Left ventricle myocardium inferior (tissue), 1 donor: ENCODE measurements at places on chromosomes 13 and 19. TPM values are rescaled to one million over a fixed set of nuclear protein-coding genes. Genes with fewer than 3 reads are reported as not detected.
A peak's percentile ranks its signal among the peaks of the same experiment; 100 is the strongest.

DNA sequence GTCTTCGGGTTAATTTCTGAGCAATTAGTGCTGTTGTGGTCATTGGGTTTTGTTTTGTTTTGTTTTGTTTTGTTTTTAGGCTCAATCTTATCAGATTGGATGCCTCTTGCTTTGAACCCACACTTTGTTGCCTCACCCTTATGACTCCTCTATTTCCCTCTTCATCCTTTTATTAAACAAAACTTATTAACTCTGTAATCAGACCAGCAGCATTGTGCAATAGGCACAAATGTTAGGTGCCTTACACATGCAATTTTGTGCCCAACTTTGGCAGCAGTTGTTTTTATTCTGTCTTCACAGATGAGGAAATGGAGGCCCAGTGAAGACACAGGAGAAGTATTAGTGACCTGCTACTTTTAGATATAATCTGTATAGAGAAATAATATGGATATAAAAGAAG lies 377.7 kb downstream of the KCNRG start:
- H3K27ac ChIP-seq = no peak overlapping the region
- H3K36me3 ChIP-seq = no peaks in the 10 kb centered on the region
- H3K4me1 ChIP-seq = peaks cover 19% of the 10 kb centered on the region
- DNase-seq = no peak
- peak overlapping the region; percentile 0 for H3K4me3 ChIP-seq

Gene HCST
- 2.3 TPM for total RNA-seq

DNA sequence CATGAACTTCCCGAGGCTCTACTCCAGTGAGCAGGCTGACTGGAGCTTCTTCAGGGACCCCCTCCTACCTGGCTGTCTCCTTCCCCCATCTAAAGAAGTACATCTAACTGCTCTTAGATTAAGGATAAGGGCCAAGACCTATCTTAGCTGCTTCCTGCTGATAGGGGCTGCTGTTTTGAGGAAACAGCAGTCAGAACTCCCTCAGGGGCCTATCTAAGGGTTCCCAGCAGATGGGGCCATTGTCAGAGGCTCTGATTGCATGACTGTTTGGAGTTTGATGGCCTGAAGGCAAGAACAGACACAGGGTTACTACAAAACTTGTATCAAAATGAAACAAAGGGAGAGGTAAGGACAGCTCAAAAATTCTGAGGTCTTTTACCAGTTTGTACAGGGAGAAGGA lies 2636.9 kb upstream of the PCDH20 start:
- no peak overlapping the region for H3K27ac ChIP-seq
- no peaks in the 10 kb centered on the region for H3K36me3 ChIP-seq
- H3K4me3 ChIP-seq = no peak overlapping the region
- H3K27me3 ChIP-seq = no peaks in the 10 kb centered on the region

Gene WDR18
- total RNA-seq = 19.4 TPM
